Stimulated activated CD8-positive, alpha-beta memory T cell treated with anti-CD3 and anti-CD28 coated beads, Interleukin-7, amount 100 ng/mL, for 24 hours (primary cell): ENCODE measurements at places on chromosomes 5 and 9.

DNA sequence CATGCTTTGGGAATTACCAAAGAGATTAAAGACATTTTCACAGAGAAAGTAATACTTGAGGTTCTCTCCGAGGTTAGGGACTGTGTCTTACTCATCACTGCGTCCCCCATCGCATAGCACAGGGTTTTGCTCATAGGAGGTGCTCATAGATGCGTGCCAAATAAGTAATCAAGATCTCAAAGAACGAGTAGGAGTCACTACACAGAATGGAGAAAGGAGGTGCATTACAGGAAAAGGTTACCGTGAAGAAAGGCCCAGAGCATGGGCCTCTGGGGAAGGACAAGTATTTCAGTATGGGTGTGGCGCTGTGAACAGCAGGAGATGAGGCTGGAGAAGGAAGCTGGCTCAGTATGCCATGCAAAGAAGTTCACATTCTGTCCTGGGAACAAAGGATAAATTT, 182.4 kb downstream of the ACTL7B start:
- DNase-seq, result no peak

GRCh38 chr9:137409515-137409914, 13.4 kb downstream of the EXD3 start:
- DNase-seq, result no peak

DNA sequence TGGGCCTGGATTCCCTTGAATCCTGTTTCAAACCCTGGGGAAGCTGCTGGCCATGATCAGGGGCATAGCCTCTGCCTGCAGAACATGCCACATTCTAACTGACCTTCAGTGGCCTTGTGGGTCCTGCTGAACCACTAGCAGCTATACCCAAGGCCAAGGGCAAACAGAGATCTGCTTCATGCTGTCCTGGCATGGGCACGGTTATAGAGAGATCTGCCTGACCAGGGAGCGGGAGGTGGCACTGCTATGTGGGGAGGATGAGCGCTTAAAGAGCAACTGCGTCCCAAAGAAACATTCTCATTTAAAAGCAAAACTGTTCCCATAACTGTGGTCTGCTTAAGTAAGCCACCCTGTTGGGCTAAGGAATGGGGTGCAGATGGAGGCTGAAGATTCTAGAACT, 36.5 kb upstream of the SYNPO start:
- DNase-seq, result no peak

- DNase-seq, result no peak
Observed at GRCh38 chr5:90802474-90803317, 244.1 kb downstream of the ADGRV1 start.

DNA sequence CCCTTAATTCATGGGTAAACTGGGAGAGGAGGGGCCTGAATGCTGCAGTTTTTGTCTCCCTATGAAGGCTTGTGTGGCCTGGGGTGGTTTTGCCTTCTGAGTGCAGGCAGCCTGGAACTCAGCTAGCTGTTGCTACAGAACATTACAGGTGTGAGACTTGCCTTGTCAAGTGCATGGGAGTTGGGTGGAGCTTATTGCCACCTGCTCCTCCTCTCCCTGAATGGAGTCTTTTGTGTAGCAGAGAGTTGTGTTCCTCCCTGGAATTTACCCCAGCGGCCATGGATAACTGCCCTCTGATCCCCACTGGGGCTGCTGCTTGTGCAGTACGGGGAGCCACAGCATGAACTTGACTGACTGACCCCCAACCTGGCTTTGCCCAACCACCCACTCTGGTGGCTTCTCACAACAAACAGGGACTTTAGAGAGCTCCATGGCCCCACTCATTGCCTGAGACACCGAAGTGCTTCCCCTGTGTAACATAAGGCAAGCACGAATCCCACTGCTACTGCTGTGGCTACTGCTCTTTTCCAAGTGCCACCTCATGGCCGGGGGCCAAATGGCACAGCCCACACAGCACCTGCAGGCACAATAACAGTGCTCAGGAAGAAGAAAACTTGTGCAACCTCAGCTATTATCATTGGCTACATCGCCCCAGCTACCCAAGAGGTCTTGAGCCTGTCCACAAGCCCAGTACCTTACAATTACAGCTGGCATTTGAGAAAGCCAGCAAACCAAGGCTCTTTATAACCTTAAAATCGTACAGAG, 942.9 kb downstream of the CDH18 start:
- no peak for DNase-seq

- no peak for DNase-seq
Observed at GRCh38 chr9:27441741-27442070, 82.4 kb upstream of the IFNK start.

- no peak for DNase-seq
Observed at GRCh38 chr5:148457183-148457620, 73.4 kb downstream of the FBXO38 start.

DNA sequence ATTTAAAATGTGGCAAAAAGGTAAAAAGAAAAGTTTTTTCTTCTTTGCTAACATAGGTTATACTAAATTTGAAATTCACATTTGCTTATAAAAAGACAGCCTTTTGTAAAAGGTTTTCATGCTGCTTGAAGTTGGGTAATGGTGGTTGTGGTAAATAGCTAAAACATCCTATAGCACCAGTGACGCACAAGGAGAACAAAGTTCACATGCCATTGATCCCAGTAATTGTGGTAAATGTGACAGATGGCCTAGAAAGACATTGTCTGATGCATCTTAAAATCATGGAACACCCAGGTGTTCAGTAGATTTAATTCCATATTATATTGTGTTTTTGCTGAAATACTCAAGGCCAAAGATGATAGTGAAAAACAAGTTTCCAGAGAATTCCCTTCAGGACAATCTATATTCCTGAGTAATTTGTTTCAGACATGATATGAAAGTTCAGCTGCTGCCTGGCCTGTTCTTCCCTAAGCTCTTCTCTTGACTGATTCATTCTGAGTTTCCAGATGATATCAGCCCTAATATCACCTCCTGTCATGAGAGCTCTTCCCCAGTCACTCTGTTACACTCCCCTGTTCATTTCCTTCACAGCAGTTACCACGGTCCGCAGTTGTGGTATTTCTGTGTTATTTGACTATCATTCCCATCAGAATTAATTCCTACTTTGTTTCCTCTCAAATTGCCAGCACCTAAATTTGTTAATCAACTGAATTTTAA, 4.6 kb upstream of the FBXL17 start:
- no peak for DNase-seq

GRCh38 chr5:152527358-152528052, 122.4 kb upstream of the NMUR2 start:
- DNase-seq, result no peak

DNA sequence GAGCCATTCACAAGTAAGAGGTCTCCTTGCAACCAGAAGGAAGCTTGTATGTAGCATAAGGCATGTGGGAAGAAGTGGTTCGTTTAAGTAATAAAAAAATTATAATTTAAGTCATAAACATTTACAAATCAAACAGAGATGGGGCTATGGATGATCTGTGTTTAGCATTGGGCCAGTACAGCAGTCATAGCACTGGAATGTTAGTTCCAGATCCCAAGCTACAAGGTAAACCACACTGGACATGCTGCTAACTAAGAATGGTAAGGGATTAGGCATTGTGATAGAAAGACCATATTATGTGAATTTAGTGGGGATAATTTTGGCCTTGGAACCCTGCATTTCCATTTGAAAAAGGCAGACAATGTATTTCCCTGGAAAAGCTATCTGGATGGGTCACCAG, 170.4 kb upstream of the KCNN2 start:
- DNase-seq, result no peak

- DNase-seq, result no peak
Observed at GRCh38 chr9:14245901-14246525, 67.9 kb downstream of the NFIB start.

- no peak for DNase-seq
Observed at GRCh38 chr5:83147593-83147992, 70.2 kb downstream of the XRCC4 start.

DNA sequence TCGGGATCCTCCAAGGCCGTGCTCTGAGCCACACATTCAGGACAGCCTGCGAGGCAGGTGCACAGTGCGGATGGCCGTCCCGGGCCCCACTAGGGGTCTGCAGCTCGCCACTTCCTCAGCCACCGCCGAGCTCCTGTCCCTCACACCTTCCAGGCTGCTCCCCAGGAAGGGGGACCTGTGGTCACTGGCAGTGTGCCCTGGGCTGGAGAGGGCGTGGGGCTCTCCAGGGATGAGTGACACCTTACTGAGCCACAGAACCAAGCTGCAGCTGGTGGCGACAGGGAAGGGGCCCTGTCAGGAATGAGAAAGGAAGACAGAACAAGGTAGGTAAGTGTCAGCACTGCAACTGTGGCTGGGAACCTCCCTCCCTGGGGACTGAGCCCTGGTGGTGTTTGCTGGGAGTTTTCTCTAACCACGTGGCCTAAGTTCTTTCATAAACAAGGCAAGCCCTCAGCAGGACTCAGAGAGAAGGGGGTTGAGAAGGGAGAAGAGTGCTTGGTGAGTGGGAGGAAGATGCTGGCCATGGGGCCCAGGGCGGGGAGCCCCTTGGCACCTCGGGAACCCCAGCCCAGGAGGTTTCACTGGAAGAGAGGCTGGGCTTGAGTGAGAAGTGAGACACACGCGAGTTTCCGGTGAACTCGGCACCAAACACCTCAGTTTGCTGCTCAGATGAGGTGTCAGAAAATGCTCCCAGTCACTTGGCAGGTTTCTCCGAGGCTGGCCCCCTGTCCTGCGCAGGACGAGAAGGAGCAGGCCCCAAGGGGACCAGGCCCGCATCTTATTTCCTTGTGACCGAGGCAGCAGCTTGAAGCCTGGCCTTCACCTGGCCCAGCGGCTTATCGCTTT, 5.2 kb downstream of the IL13 start:
- DNase-seq, result no peak

- DNase-seq, result no peak
Observed at GRCh38 chr9:115855458-115856133, 298.0 kb upstream of the PAPPA start.

- no peak for DNase-seq
Observed at GRCh38 chr5:138696501-138696900, 56.7 kb upstream of the CTNNA1 start.

DNA sequence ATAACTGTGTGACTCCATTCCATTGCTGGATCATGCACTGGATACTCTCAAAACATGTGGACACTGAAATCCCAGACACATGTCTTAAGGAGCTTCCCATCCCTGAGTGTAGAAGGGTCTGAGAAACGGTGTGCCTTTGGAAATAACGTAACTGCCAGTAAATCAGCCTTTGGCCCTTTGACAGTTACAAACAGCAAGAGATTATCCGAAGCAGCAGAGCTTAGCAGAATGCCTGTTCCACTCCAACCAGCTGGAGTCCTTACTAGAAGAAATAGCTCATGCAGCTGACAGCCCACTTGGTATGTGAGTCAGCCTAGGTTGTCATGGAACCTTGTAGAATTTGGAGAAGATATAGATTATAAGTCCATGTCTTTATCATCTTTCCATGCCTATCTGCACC, 7.0 kb downstream of the TMEM252 start:
- no peak for DNase-seq

DNA sequence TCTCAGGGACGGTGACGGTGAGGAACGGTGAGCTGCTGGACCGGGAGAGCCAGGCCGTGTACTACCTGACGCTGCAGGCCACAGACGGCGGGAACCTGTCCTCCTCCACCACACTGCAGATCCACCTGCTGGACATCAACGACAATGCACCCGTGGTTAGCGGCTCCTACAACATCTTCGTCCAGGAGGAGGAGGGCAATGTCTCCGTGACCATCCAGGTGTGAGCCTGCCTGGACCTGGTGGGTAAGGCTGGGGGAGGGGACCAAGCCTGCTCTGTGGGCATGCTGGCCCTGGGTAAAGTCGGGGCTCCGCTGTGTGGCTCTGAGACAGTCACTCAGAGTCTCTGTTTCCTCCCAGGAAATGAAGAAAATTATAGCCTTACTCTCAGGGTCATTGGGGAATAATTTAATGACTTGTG, 29.3 kb downstream of the CDHR2 start:
- DNase-seq, result peak; percentile 14

- DNase-seq, result no peak
Observed at GRCh38 chr5:69416180-69416579, 1.3 kb downstream of the MARVELD2 start.

- DNase-seq, result no peak
Observed at GRCh38 chr9:73125651-73126050, 26.0 kb upstream of the ANXA1 start.

DNA sequence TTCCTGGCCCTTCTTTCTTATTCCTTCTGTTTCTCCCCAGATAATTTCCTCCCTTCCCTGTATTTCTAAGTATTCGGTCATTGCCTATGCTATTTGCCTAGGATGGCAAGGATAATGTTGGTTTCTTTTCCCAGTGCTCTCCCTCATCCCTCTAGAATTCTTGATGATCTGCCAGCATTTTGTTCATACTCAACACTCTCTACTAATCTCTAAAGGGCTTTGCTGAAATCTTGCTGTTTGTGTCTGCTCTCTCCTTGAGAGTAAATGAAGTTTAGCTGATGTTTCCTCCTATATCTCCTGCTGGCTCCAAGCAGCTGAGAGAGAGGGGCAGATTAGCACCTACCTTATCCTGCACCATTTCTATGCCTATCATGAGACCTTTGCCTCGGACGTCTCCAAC, 38.1 kb downstream of the AGXT2 start:
- no peak for DNase-seq

- no peak for DNase-seq
Observed at GRCh38 chr9:71858812-71859211, 52.2 kb downstream of the ABHD17B start.

- no peak for DNase-seq
Observed at GRCh38 chr5:168995024-168995423, 305.9 kb downstream of the SLIT3 start.

DNA sequence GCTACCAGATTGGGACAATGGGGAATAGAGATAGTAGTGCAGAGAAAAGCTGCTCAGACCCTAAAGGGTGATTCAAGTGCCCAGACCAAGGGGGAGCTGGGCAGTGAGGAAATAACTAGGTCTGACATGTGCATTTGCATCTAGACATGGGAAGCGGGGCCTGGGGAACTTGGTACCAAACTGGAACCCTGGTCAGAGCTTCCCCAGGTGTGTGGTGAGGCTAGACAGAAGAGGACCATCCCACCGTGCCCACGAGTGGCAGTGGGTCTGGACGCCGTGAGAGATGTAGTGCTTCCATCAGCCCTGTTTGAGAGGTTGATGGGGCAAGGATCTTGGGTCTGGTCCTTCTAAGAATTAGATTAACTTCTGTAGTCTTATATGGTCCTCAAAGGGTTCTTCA, 7.6 kb downstream of the TMEM8B start:
- no peak for DNase-seq

GRCh38 chr5:53066088-53066487, 43.5 kb downstream of the MOCS2 start:
- no peak for DNase-seq

DNA sequence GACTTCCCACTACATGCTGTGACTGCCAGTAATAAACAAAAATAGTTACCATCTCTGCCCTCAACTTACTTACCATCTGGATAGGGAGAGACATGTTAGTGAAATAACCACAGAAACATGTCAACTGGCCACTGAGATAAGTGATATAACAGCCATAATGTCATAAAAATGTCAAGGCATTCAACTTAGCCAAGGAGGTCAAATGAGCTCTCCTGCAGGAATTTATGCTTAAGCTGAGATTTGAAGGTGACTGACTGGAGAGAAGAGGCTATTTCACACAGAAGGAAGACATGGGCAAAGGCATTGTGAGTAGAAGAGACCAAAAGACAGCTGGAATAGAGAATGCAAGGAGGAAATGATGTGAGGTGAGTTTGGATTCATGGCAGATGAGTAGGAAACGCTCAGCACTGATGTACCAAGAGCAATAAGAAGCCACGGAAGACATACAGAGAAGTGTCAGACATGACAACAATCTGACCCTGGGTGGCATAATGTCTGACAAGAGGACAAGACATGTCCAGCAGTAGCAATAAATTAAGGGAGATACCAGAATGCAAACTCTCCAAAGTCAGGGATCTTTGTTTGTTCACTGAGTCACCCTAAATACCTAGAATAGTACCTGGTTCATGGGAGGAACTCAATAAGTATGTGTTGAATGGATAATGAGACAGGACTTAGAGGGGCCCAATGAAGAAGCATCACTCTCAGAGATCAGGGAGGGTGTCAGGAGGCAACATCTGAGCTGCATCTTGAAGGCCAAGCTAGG, 318.8 kb downstream of the ACTL7B start:
- DNase-seq, result no peak
